H7 (cell line): ENCODE measurements at places on chromosomes 5 and 9.

GRCh38 chr5:53161876-53162275, 52.3 kb upstream of the MOCS2 start:
- DNase-seq, result no peak

DNA sequence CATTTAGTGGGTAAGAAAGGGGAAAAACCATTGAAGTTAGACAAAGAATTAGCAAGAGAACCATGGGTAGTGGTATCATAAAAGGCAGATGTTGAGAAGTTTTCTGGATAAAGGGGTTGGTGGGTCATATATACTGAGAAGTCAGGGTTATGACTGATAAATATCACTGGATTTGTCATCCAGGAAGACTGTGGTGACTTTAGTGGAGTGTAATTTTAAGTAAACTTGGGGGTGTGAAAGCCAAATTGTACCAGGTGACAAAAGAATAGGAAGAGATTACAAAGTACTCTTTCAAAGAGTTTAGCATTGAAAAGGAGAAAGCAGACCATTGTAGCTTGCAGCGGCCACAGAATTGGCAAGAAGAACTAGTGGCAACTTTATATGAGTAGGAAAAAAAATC, 315.2 kb upstream of the DMAC1 start:
- no peak for DNase-seq

GRCh38 chr5:74963407-74963806, 89.0 kb downstream of the GCNT4 start:
- DNase-seq, result no peak

- DNase-seq, result no peak
Measured at GRCh38 chr9:14277244-14277643, 36.7 kb downstream of the NFIB start.

- DNase-seq, result no peak
Measured at GRCh38 chr9:5621327-5621726, 7.6 kb upstream of the RIC1 start.

GRCh38 chr5:58970766-58971165, 387.9 kb downstream of the RAB3C start:
- DNase-seq, result no peak
